Stimulated activated CD4-positive, alpha-beta T cell treated with anti-CD3 and anti-CD28 coated beads, TNF-alpha, amount 100 ng/mL, for 4 hours (primary cell): ENCODE measurements at places on chromosomes 5 and 9.

DNA sequence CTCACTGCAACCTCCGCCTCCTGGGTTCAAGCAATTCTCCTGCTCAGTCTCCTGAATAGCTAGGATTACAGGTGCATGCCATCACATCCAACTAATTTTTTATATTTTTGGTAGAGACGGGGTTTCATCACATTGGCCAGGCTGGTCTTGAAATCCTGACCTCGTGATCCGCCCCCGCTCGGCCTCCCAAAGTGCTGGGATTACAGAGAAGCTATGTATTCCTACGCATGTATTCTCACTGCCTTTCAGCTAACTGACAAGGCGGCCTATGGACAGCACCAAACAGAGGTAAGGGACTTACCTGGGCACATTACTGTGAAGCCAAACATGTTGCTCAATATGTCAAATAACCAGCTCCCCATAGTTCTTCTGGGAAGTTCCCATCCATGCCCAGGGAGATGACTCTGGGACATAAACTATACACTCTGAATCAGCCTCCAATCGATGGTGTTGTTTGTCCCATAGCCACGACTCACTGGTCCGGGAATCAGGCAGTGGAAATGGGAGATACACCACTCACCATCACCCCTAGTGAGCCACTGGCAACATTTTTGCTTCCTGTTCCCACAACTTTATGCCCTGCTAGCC is 114.6 kb downstream of the SYK start:
- DNase-seq: no peak

DNA sequence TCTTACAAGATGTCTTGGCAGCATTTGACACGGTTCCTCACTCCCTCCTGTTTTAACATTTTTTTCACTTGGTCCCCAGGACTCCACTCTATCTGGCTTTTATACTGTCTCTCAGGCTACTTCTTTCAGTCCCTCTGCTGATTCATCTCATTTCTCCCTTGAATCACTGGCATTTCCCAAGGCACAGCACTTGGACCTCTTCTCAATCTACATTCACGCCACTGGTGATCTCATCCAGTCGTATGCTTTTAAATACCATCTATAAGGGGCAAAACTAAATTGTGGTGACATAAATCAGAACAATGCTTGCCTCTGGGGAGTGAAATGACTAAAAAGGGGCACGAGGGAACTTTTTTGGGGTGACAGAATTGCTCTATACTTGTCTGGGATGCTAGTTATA is 47.1 kb downstream of the MAPKAP1 start:
- DNase-seq: no peak

DNA sequence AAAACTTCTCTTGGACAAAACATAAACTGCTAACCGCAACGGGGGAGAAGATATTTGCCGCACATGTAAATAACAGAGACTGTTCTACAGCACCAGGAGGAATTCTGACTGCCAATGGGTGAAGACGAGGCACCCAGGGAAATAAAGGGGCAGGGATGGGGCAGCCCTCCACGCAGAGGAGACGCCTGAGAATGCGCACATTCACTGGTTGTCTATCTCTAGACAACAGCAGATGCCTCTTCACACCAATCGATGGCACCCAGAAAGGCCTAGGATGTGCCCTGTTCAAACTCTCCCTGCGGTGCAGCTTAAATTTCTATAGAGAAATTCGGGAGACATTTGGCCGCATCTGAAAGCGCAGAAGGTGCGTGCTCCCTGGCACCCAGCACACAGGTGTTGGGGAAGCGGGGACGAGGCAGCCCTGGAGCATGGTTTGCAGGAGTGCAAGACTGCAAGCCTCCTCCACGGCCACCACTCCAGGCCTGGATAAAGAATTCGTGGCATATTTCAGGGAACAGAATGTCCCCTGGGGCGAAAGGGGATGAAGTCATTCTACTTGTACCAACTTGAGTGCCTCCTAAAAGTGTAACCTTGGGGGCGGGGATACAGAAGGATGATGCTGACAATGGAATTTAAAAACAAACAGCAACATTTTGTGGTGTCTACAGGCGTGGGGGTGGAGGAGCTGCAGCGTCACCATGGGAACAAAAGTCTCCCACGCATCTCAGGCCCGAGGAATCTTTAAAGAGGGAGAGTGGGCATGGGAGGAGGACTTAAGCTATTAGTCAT is 6.3 kb upstream of the IRX2 start:
- DNase-seq: no peak

DNA sequence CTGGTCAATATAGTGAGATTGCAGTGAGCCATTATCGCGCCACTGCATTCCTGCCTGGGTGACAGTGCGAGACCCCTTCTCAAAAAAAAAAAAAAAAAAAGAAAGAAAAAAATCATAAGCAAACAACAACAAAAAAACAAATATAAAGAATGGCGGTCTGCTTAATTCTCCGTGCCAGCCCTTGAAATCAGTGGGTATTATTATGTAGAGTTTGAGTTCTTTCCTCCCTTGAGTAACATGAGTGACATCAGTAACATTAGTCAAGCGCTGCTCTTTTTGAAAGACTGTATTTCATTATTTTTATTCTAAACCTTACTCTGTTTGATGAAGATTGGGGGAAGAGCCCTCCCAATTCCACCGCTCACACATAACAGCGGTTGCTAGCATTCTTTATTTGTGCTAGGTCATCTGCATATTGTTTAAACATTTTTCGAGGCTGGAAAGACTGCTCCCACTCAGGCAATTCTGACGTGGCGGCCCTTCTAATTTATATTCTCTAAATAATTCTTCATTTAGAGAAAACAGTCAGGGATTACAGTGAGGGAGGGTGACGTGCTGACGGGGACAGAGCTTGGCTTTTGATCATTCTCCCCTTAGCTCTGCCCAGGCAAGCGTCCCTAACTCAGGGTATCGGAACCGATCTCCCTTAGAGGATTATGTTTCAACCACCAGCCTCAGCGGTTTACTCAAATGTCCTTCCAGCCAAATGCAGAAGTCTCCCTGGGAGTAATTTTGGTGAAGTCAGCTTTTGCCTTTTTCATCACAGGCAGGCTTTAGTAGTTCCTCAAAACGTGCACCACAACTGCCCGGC is 860 bp upstream of the MARCHF6 start:
- DNase-seq: no peak

GRCh38 chr5:168975331-168975730 is 325.6 kb downstream of the SLIT3 start:
- no peak for DNase-seq

- no peak for DNase-seq
Observed at GRCh38 chr5:36417221-36417620, 115.5 kb upstream of the RANBP3L start.

DNA sequence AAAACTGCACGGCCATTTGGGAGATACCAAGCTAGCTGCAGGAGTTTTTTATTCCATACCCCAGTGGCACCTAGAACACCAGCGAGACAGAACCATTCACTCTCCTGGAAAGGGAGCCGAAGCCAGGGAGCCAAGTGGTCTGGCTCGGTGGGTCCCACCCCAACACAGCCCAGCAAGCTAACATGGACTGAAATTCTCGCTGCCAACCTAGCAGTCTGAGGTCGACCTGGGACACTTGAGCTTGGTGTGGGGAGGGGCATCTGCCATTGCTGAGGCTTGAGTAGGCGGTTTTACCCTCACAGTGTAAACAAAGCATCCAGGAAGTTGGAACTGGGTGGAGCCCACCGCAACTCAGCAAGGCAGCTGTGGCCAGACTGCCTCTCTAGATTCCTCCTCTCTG is 108.9 kb upstream of the CHD1 start:
- peak; percentile 9 for DNase-seq

GRCh38 chr5:140258016-140258415 is 44.9 kb downstream of the PFDN1 start:
- DNase-seq: no peak

- DNase-seq: no peak
Observed at GRCh38 chr9:132869266-132869665, 8.8 kb downstream of the AK8 start.

- no peak for DNase-seq
Observed at GRCh38 chr5:146866263-146866662, 12.3 kb downstream of the PPP2R2B start.

- DNase-seq: no peak
Observed at GRCh38 chr9:94269264-94269663, 10.2 kb downstream of the ZNF169 start.

DNA sequence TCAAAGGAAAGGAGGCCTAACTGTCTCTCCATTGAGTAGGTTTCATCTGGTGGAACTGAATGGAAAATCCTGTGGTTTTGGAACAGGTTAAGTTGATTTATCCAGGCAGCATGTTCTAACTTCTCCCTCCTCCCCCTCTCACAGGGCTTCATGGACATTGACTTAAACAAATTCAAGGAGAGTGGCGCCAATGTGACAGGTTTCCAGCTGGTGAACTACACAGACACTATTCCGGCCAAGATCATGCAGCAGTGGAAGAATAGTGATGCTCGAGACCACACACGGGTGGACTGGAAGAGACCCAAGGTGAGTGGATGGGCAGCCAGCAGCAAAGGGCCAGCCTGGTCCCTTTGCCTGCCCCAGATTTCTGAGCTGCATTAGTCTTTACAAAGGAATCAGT is 183.9 kb downstream of the GRIA1 start:
- DNase-seq: no peak

GRCh38 chr9:129612815-129613519 is 7.9 kb downstream of the C9orf50 start:
- no peak for DNase-seq

- DNase-seq: no peak
Observed at GRCh38 chr9:99181621-99182020, 40.1 kb downstream of the ALG2 start.

GRCh38 chr9:14395317-14396082 is 81.6 kb upstream of the NFIB start:
- DNase-seq: no peak

- no peak for DNase-seq
Observed at GRCh38 chr9:124320062-124320973, 62.6 kb downstream of the NEK6 start.

DNA sequence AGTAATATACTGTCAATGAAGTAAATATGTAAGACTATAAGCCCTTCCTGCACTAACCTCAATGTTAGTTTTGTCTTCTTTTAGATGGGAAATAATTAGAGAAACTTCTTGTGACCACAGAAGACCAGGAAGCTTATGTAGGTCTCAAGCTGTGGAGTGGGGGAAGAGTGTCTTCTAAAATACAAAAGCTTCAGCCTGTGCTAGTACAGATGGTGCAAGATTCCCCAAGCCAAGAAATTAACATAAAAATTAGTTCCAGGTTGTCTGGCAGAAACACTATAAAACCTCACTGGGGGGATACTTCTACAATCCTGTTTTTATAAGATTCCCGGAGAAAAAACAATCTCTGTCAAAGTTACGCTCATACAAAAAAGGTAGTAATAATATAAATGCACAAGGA is 103.6 kb downstream of the FNBP1 start:
- no peak for DNase-seq

DNA sequence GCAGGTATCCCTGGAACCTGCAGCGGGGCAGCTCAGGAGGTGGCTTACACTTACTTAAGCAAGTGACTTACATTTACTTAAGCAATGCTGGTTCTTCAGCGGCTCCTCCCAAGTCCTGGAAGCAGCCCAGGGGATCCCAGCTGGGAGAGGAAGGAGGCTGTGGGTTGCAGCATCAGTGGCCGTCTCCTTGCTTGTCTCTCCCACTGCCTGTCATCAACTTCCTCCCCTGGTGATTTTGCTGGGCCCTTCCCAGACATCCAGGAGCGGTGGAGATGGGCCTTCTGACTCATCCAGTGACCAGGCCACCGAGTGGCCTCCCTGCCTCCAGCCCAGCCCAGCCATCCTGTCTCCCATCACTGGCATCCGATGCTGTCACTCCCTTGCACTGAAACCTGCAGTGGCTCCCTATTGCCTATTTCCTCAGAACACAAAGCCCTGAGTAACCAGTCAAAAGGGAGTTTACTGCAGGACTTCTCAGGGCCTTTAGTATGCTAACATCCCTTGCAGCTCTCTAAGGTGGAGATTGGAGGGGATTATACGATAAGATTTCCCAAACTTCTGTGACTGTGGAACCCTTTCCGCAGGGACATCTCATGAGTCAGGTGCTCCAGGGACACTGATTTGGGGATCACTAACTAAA is 155.9 kb upstream of the PHYKPL start:
- DNase-seq: no peak

DNA sequence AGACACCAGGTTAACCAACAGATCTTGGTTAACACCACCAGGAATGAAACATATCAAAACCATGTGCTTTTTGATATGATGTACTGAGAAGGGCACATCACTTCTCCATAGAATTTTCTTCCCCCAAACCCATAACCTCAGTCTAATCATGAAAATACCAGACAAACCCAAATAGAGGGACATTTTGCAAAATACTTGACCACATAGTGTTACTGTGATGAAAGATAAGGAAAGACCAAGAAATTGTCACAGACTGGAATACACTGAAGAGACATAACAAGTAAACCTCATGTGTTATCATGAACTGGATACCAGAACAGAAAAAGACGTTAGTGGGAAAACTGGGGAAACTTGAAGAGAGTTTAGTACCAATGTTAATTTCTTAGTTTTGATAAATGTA is 74.9 kb upstream of the VCAN start:
- no peak for DNase-seq

GRCh38 chr9:108022246-108022935 is 532.8 kb upstream of the KLF4 start:
- no peak for DNase-seq

GRCh38 chr9:22147813-22148527 is 138.9 kb upstream of the CDKN2B start:
- DNase-seq: no peak

GRCh38 chr9:136198605-136199083 is 6.3 kb downstream of the LHX3 start:
- no peak for DNase-seq

GRCh38 chr5:4313138-4313537 is 717.5 kb downstream of the IRX1 start:
- no peak for DNase-seq

GRCh38 chr5:32713770-32714381 is 2.8 kb downstream of the NPR3 start:
- no peak for DNase-seq

DNA sequence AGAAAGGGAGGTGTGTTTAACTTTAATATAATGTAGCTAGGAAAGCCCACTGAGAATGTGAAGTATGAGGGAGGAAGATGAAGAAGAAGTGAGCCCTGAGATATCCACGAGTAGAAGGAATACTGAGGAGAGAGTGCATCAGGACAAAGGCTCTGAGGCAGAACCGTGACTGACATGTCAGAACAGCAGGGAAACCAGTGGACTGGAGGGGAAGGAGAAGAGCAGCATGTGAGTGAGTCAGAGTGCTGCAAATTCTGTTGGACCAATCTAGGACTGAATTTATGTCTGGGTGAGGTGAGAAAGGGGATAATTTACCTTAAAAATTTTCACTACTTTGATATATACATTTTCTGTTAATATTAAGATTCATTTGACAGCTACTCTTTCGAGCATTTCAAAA is 110.3 kb downstream of the ST8SIA4 start:
- no peak for DNase-seq

- DNase-seq: no peak
Observed at GRCh38 chr5:79109527-79110492, 1.8 kb upstream of the BHMT start.

DNA sequence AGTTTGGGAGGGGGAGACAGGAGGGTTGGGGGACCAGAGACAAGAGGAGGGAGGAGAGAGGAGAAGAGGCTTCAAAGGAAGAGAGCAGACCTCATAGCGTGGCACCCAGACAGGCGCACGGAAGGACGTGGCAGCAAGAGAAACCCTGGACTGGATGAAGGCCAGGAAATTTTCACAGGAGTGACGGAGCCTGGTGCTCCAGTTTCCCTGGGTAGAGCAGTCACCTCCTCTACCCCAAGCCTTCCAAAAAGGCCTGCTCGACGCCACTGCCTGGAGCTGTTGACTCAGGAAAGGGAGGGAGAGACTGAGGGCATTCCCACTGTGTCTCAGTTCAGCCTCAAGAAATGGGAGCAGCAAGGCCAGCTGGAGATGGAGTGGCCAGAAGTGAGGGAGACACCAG is 19.3 kb downstream of the AK8 start:
- DNase-seq: no peak
